ENCODE measurements at places on chromosomes 3 and 15.

- DNase-seq, result no peak
Observed at GRCh38 chr3:188442430-188442829, 288.5 kb downstream of the LPP start.

GRCh38 chr3:115498421-115498820, 124.9 kb upstream of the GAP43 start:
- DNase-seq, result no peak

GRCh38 chr3:174333640-174334039, 525.5 kb upstream of the NAALADL2 start:
- DNase-seq, result no peak

- DNase-seq, result no peak
Observed at GRCh38 chr3:106611841-106612240, 743.0 kb upstream of the CBLB start.

DNA sequence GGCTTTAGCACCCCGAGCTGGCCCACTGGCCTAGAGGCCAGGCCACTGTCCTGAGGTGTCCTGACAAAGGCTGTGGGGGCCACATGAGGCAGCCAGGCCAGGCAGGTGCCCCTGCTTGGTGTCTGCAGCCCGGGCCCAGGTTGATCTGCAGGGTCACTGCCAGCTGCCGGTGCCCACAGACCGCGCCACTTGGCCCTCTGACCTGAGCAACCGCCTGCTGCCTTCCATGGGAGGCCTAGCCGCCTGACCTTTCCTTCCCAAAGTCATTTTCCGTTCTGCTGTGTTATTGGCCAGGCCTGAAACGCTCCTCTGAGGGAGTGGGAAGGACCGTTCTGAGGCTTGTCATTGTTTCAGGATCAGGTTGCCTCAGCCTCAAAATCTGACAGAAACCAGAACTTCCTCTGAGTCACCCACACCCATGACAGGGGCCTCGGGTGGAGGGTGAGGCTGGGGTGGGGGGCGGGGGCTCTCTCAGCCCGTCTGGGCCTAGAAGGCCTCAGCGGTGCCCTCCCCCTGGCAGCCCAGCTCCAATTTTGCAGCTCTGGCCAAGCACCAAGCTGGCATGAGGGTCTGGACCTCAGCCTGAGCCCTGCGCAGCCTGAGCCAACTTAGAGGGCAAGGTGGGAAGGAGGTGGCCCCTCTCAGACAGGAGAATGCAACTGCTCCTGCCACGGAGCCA, 140.7 kb upstream of the MEF2A start:
- no peak for DNase-seq

DNA sequence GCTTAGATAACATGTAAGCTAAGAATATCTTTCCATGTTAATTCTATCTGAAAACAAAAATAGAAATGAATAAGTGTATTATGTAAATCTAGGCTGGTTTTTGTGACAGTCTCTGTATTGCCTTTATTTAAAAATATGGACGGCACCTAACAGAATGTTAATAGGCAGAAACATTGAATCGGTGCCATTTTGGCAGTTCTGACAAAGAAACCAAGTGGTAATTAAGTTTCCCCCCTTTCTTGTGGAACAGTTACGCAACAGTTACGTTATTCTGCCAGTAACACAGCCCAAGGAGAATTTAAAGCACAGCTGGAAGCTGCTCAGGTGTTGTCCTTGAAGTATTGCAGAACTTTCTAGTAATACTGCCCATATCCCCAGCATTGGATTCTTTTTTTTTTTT, 21.5 kb downstream of the LARS2 start:
- no peak for DNase-seq

- DNase-seq, result no peak
Observed at GRCh38 chr15:41944313-41944940, 27.9 kb downstream of the EHD4 start.

DNA sequence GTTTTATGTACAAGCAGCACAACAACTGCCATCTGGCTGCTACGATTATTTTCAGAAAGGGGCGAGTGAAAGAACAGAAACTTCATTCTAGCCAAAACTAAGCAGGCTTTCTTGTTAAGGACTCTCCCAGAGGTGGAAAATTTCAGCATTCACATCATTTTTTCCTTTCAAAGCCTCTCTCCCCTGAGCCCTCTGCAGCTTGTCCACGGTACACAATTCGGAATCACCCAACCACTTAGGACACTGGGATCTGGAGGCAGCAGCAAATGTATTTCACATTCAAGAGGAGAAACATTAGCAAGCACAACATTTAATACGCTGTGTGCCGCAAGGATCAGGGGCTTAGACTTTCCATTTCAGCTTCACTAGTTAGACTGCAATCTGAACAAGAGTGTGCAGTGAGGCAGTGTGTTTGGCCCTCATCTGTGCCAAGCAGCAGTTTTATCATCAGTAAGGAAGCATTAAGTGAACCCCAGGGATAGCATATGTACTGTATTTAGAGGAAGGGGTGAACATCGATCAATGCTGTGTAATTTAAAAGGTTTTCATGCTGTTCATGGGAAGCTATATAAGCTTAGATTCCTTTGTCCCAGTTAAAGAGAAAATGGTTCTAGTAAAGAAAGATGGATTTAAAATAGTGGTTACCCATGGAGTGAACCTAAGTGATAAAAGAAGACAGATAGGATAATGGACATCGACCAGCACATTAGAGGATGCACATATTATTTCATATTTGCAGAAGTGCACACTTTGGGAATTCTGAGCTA, 504.9 kb downstream of the TBL1XR1 start:
- no peak for DNase-seq

GRCh38 chr3:184336547-184337398, 627 bp upstream of the FAM131A start:
- no peak for DNase-seq
